Pulmonary artery endothelial cell (primary cell): ENCODE measurements at places on chromosomes 5 and 9.

GRCh38 chr9:129231022-129231739 is 53.1 kb upstream of the IER5L start:
- DNase-seq, result no peak

GRCh38 chr5:149113669-149114068 is 27.6 kb upstream of the ABLIM3 start:
- DNase-seq, result no peak

GRCh38 chr5:169253071-169253470 is 47.9 kb downstream of the SLIT3 start:
- DNase-seq, result no peak

- no peak for DNase-seq
Observed at GRCh38 chr5:141944076-141944475, 13.9 kb downstream of the PCDH12 start.

GRCh38 chr9:130940693-130941576 is 1.9 kb upstream of the FIBCD1 start:
- no peak for DNase-seq

DNA sequence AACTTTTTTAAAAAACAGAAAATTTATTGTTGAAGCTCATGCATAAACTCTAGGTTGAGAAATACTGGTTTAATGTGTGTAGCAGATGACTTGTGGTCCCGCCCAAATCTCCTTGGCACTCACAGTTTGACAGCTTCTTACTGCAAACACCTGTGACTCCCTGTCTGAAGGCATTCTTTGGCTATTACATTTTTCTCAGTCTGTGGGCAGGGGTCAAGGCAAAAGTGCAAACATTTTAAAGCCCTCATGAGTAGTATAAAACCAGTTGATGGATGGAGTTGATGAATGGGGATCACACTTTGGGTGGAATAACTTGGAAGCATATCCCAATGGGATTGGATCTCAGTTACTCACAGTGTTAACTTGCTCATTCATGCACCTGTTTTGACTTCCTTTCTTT is 1007.0 kb upstream of the NUDT12 start:
- DNase-seq, result no peak

- DNase-seq, result no peak
Observed at GRCh38 chr5:13763719-13764118, 180.8 kb downstream of the DNAH5 start.

DNA sequence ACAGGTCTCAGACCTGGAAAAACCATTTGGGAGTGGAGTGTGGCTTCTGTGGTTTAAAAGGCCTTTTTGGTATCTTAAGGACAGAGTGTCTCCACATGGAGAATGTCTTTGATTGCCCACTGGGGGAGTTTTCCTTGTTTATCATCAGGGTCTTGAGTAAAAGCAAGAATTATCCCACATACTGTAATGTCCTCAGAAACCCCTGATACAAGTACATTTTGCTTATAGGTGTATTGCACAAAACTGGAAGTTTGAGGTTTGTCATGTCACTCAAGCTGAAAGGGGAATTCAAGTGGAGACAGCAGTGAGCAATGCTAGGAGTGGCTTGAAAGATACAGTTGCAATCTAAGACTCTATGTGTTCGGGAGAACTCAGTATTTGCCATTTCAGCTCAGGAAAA is 62.7 kb upstream of the GRAMD2B start:
- no peak for DNase-seq

DNA sequence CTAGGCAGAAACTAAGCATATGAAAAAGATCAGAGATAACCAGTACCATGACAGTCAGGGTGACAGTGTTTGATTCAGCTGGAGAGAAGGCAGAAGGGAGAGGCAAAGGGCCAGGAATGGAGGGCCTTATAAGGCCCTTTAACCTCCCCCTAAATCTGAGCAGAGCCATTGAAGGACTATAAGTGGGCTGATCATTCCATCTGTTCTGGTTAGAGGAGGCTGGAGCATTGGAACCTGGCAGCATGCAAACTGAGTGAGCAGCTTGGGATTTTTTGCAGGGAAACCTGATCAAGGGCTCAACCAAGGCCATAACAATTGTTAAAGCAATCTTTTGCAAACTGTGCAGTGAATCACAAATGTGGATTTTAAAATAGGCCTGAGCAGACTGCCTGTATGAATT is 174.5 kb upstream of the DAP start:
- DNase-seq, result no peak

DNA sequence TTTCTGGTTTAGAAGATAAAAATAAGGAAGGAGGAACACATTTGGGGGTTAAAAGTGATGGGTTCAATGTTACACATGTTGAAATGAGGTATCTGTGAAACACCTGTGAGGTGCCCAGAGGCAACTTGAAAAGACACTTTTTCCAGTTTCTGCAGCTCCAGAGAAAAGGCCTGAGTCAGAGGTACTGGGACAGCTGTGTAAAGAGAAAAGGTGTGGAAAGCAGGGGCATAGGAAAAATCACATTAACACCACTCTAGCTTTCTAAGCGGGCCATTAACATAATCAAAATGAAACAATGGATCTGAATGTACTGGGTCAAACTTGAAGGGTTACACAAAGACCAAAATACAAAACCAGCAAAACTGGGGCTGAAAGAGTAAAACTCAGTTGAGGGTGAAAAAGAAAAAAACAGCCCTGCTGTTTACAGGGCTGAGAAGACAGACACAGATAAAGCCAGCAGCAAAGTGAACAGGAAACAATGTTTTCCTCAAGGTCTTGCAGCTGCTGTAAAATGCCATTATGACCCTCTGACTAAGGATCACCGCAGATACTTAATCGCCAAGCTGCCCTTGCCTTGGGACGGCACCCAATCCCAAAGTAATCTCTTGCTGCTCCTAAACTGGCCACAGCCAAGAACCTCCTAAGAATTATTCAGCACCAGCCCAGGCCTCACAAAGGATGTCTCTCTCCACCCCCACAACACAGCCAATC is 104.7 kb downstream of the DROSHA start:
- no peak for DNase-seq

- no peak for DNase-seq
Observed at GRCh38 chr9:107208121-107208520, 75.0 kb upstream of the RAD23B start.

DNA sequence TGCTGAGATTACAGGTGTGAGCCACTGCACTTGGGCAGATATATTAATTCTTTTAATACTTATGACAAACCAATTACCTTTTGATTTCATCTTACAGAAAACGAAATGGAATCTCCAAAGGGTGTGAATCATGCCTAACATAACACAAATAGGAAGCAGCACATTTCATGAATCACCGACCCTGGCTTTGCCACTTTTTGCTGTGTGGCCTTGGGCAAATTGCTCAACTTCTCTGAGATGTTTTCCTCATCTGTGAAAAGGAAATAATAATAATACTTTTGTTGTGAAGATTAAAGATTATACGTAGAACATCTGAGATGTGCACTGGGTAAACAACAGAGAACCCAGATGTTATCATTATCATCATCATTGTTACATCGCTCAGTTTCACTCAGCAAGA is 50.7 kb upstream of the FREM1 start:
- no peak for DNase-seq

GRCh38 chr9:16729651-16730050 is 140.8 kb downstream of the BNC2 start:
- no peak for DNase-seq

GRCh38 chr5:151770383-151771258 is 1.1 kb upstream of the G3BP1 start:
- DNase-seq, result no peak

DNA sequence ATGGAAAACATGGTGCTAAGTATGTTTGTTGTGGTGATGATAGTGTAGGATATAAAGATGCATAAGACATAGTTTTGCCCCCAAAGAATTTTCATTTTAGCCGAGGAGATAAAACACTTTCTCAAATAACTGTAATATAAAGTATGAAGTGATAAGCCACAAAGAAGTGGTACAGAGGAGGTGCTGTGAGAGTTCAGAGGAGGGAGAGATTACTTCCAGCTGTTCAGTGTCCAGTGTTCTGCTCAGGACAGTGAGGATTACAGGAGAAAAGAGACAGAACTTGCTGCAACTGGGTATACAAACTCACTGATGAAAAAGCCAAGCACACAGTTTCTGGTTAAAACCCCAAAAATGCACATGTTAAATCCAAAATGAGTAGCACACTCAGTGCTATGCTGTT is 309.3 kb downstream of the KIAA0825 start:
- DNase-seq, result no peak

DNA sequence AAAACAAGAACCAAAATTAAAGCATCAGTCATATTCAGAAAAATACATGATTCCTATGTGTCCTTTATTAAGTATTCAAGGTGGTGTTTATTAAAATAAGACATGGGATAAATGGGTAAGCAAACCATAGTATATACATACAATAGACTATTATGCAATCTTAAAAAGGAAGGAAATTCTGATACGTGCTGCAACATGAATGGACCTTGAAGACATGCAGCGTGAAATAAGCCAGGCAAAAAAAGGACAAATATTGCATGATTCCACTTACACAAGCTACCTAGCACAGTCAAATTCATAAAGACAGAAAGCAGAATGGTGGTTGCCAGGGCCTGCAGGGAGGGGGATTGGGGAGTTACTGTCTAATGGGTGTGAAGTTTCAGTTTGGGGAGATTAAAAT is 127.7 kb downstream of the DMAC1 start:
- DNase-seq, result no peak

DNA sequence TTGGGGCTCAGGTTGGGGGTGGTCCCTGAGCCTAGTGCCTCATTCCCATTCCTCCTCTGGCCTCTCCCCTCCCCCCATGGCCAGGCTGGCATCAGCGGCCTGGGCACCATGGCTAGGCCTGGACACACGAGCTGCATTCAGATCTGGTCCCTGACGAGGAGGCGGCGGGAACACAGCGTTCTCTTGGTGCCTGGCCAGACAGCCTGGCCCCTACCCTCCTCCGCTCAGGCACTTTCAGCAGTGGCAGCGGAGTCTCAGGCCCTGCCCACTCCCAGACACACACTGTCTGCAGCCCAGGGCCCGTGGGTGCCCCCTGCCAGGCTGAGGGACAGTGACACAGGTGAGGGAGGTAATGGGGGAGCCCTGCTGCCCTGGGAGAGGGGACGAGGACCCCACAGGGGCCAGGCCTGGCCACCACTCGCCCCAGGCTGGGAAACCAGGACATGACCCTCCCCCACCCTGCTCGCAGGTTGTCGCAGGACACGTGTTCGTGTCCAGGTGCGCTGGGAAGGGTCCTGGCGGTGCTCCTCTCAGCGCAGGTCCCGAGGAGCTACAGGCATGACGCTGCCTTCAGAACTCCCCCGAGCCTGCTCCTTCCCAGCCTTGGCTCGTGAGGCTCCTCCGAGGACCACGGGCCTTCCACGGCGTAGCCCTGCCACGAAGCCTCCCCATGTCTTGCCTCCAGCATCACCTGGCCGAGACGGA is 19.9 kb upstream of the UBAC1 start:
- DNase-seq, result no peak

DNA sequence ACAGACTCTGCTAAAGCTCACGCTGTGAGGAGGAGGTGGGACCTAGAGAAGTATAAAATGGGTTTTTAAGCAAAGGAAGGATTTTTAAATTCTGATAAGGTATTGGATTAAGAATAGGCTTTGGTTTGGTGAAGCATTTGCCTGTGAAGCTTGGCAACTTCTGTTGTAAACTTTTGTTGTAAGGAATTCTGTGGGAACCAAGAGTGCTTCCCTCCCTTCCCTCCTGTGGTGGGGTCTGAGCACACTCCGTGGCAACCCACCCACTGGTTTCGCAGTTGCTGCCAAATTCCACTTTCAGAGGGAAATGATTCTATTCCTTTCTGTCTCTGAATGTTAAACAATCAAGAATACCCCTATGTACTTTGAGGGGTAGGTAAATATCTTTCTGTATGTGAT is 28.6 kb upstream of the GTF2H2C start:
- DNase-seq, result no peak

- DNase-seq, result no peak
Observed at GRCh38 chr5:116216246-116216645, 131.4 kb downstream of the COMMD10 start.

DNA sequence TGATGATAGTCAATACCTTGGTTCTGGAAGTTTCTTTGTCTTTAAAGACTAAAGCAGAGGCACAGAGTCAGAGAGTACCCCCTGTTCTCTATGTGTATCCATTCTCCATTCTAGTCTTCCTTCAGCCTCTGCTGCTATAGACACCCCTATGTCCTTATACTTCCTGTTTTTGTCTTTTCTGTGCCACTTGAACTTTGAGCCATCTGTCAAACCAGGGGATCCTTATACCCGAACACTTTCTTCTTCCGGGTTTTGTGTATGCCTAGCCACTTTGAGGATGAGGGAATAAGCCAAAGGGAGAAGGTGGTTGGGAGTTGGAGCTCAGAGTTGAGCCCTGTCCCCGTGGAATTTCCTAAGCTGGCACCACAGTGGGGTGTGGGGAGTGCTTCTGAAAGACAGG is 61.1 kb upstream of the IL6ST start:
- no peak for DNase-seq

GRCh38 chr9:137494104-137494544 is 35.0 kb upstream of the NSMF start:
- no peak for DNase-seq

- no peak for DNase-seq
Observed at GRCh38 chr9:36970007-36970888, 63.8 kb downstream of the PAX5 start.

DNA sequence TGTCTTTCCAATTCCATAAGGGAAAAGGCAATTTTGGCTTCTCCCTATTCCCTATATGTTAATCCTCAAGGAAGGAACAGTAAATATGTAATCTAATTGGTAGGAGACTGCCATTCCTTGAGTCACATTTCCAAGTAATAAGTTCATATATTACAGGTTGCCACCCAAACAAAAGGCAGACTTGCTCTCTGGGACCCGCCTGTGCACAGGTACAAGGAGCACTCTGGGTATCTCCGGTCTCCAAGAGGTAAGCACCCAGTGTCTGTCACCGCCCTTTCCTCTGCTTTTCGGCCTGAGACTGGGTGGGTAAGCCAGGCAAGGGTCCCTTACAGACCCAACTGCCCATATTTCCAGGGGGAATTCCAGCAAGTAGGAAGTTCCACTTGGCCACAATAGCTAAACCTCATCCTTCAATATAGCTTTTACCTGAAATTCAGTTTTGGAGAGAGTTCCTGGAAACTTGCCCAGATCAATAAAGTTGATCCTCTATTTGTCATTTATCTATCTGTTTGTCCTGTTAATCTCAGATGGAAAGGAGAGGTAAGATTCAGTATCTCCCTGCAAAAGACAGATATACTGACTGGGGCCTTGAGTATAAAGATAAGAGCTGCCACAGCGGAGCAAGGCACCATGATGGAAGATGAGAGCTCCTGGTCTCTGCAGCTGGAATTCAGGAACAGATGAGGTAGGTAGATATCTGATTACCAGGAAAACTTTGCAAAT is 81.8 kb downstream of the SUSD1 start:
- no peak for DNase-seq

DNA sequence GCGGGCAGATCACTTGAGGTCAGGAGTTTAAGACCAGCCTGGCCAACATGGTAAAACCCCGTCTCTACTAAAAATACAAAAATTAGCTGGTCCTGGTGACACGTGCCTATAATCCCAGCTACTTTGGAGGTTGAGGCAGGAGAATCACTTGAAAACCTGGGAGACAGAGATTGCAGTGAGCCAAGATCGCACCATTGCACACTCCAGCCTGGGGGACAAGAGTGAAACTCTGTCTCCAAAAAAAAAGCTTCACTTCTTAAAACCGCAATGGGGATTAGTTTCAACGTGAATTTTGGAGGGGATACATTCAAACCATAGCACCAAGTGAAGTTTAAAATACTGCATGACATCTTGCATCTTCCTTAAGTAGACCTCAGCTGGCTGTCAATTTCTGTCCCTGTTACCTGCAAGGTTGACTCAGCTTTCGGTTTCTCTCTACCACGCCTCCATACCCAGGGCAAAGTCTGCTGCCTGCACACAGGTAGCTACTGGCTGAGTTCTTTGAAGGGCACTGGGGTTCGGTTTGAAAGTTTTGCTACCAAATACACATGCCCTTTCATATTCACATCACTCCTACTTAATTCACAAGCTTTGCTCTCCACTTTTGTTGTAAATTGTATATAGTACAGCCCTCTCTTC is 69.3 kb downstream of the KIAA1958 start:
- no peak for DNase-seq
